Central memory CD8-positive, alpha-beta T cell (primary cell): ENCODE measurements at places on chromosomes 16 and 17.
A peak's percentile ranks its signal among the peaks of the same experiment; 100 is the strongest.

- H3K4me1 ChIP-seq = no peaks in the 10 kb centered on the region
- no peaks in the 10 kb centered on the region for H3K36me3 ChIP-seq
- H3K27ac ChIP-seq = no peak overlapping the region
- DNase-seq = no peak
- peaks cover 11% of the 10 kb centered on the region for H3K27me3 ChIP-seq
- H3K4me3 ChIP-seq = no peak overlapping the region
Observed at GRCh38 chr16:83742124-83742899, 65.5 kb upstream of the HSBP1 start.

- peaks cover 11% of the 10 kb centered on the region for H3K36me3 ChIP-seq
- no peak overlapping the region for H3K4me3 ChIP-seq
- no peaks in the 10 kb centered on the region for H3K27me3 ChIP-seq
- no peak for DNase-seq
- peak overlapping the region; percentile 85 for H3K27ac ChIP-seq
Observed at GRCh38 chr17:19383681-19384470, 3.1 kb downstream of the MFAP4 start.

DNA sequence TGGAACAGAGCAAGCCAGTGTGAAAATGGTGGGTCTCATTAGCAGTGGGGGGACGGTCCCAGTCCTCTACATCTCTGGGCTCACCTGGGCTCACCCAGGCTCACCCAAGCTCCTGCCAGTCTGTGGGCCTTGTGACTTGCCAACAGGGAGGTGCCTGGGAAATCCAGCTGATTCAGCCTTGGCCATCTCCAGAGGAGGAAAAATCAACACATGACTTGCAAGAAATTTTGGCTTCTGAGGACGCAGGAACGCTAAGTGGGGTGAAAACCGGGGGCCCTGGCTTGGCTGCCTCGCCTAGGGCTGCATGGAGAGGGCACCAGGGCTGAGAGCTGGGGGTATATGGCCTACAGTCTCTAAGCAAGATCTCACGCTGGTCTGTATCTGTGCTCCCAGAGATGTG is 47.7 kb downstream of the VAC14 start:
- H3K4me1 ChIP-seq = no peaks in the 10 kb centered on the region
- H3K36me3 ChIP-seq = peaks cover 10% of the 10 kb centered on the region
- H3K27ac ChIP-seq = no peak overlapping the region
- H3K4me3 ChIP-seq = no peak overlapping the region

- H3K27me3 ChIP-seq = peaks cover 11% of the 10 kb centered on the region
- H3K36me3 ChIP-seq = peaks cover 4% of the 10 kb centered on the region
- H3K27ac ChIP-seq = peak within 1 kb of the TSS; percentile 86
- peak within 1 kb of the TSS; percentile 91 for H3K4me3 ChIP-seq
- no peak for DNase-seq
Observed at GRCh38 chr16:67248401-67249177, at the start of gene SLC9A5. Gene SLC9A5 (plus strand): TSS chr16:67248979. CDS start chr16:67249015, 36 bp downstream.

GRCh38 chr16:79165506-79165905 is 435.0 kb downstream of the MAF start:
- H3K4me3 ChIP-seq = no peak overlapping the region
- H3K27ac ChIP-seq = no peak overlapping the region
- peaks cover 13% of the 10 kb centered on the region for H3K4me1 ChIP-seq
- peaks cover 2% of the 10 kb centered on the region for H3K36me3 ChIP-seq
- H3K27me3 ChIP-seq = no peaks in the 10 kb centered on the region
- no peak for DNase-seq

GRCh38 chr17:29699283-29699682 is 76.6 kb upstream of the CORO6 start:
- H3K27ac ChIP-seq = peak overlapping the region; percentile 44
- H3K36me3 ChIP-seq = peaks cover 47% of the 10 kb centered on the region
- DNase-seq = no peak
- no peaks in the 10 kb centered on the region for H3K27me3 ChIP-seq
- no peak overlapping the region for H3K4me3 ChIP-seq

DNA sequence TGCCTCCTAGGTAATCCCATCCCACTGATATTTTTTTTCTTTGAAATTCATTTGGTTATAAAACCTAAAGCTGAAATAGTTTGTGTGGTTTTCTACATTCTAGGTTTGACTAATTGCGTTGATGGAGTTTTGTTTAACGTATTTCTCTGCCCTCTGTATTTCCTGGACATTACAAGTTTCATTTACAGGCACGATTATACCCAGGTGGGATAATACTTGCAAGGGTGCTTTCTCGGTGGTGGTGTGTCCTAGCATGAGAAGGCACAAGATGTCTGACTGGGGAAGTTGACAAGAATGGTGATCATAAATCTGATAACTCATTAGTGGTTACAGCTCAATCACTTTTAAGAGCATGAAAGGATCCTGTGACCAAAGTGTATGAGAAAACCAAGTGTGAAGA is 45.0 kb downstream of the DYNLRB2 start:
- no peak overlapping the region for H3K27ac ChIP-seq
- peaks cover 13% of the 10 kb centered on the region for H3K27me3 ChIP-seq
- DNase-seq = no peak
- peaks cover 4% of the 10 kb centered on the region for H3K36me3 ChIP-seq

DNA sequence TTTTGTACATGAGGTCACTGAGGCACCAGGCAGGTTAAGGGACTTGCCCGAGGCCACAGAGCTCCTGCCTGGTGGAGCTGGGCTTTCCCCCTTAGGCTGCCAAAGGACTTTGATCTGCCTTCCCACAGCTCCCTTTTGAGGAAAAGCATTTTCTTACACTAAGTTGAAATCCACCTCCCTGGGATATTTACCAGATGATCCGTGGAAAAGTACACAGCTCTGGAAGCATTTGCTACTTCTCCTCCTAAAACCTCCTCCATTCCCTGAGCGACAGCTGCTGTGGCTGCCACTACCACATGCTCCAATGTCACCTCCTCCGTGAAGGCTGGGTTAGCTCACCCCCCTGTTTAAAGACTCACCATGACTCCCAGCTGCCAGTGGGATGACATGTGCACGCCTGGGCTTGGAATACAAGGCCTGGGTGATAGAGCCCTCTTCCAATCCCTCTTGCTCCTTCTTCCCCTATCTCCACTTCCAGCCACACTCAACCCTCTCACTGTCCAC is 1.2 kb upstream of the MPRIP start:
- no peaks in the 10 kb centered on the region for H3K27me3 ChIP-seq
- H3K36me3 ChIP-seq = peaks cover 5% of the 10 kb centered on the region
- DNase-seq = no peak
- peak overlapping the region; percentile 81 for H3K4me3 ChIP-seq
- no peak overlapping the region for H3K27ac ChIP-seq
- peaks cover 40% of the 10 kb centered on the region for H3K4me1 ChIP-seq

GRCh38 chr17:59733697-59734096 is 26.2 kb downstream of the VMP1 start:
- H3K27me3 ChIP-seq = no peaks in the 10 kb centered on the region
- no peak overlapping the region for H3K27ac ChIP-seq
- no peak for DNase-seq
- peaks cover 19% of the 10 kb centered on the region for H3K36me3 ChIP-seq
- H3K4me3 ChIP-seq = no peak overlapping the region
- H3K4me1 ChIP-seq = peaks cover 5% of the 10 kb centered on the region

GRCh38 chr17:42285346-42286050 is 2.8 kb upstream of the STAT5A start:
- H3K4me1 ChIP-seq = peaks cover 46% of the 10 kb centered on the region
- peak overlapping the region; percentile 96 for H3K4me3 ChIP-seq
- no peak for DNase-seq

GRCh38 chr16:70396246-70396904 is 42.5 kb downstream of the ST3GAL2 start:
- peaks cover 6% of the 10 kb centered on the region for H3K36me3 ChIP-seq
- no peak overlapping the region for H3K27ac ChIP-seq
- H3K27me3 ChIP-seq = no peaks in the 10 kb centered on the region
- H3K4me3 ChIP-seq = no peak overlapping the region
- DNase-seq = no peak

- H3K36me3 ChIP-seq = no peaks in the 10 kb centered on the region
- DNase-seq = no peak
- no peak overlapping the region for H3K27ac ChIP-seq
- H3K4me1 ChIP-seq = peaks cover 12% of the 10 kb centered on the region
Observed at GRCh38 chr16:11596572-11597226, 10.0 kb upstream of the LITAF start.
